ENCODE measurements at places on chromosomes 5 and 9. TPM values are rescaled to one million over a fixed set of nuclear protein-coding genes. Genes with fewer than 3 reads are reported as not detected.

- no peak overlapping the region for H3K4me3 ChIP-seq
- no peaks in the 10 kb centered on the region for H3K4me1 ChIP-seq
- H3K36me3 ChIP-seq, result no peaks in the 10 kb centered on the region
- DNase-seq, result no peak
- H3K27me3 ChIP-seq, result no peaks in the 10 kb centered on the region
- H3K27ac ChIP-seq, result no peak overlapping the region
Measured at GRCh38 chr5:124797665-124798087, 51.2 kb upstream of the ZNF608 start.

GRCh38 chr5:55364537-55365055, 56.8 kb downstream of the MTREX start:
- peaks cover 6% of the 10 kb centered on the region for H3K4me1 ChIP-seq
- peaks cover 14% of the 10 kb centered on the region for H3K36me3 ChIP-seq
- no peak overlapping the region for H3K27ac ChIP-seq
- DNase-seq, result no peak

- no peaks in the 10 kb centered on the region for H3K36me3 ChIP-seq
- no peak overlapping the region for H3K4me3 ChIP-seq
- H3K4me1 ChIP-seq, result no peaks in the 10 kb centered on the region
- no peak overlapping the region for H3K27ac ChIP-seq
- H3K27me3 ChIP-seq, result peaks cover 51% of the 10 kb centered on the region
- no peak for DNase-seq
Measured at GRCh38 chr5:138696501-138696900, 56.7 kb upstream of the CTNNA1 start.

DNA sequence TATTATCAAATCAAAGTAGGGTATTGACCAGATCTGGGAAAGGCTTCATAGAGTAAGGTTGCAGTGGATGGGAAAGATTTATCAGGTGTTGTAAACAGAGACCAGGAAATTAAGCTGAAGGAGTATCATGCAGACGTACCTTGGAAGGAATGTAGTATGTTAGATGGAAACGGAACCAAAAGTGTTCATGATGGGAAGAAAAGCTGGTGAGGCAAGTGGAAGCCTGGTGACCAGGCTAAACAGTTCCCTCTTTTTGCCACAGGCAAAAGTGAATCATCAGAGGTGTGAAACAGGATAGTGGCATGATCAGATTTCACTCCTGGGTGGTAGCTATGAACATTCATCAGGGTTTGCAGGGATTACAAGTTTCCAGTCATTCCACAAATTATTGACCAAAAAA, 780.1 kb upstream of the DMAC1 start:
- H3K27me3 ChIP-seq, result no peaks in the 10 kb centered on the region
- no peaks in the 10 kb centered on the region for H3K4me1 ChIP-seq
- no peak for DNase-seq
- H3K36me3 ChIP-seq, result no peaks in the 10 kb centered on the region

The MEIKIN gene
- not detected for polyA plus RNA-seq

Data from naive B cell (primary cell).